ENCODE measurements at places on chromosomes 4 and X. TPM values are rescaled to one million over a fixed set of nuclear protein-coding genes. Genes with fewer than 3 reads are reported as not detected.
A peak's percentile ranks its signal among the peaks of the same experiment; 100 is the strongest.

DNA sequence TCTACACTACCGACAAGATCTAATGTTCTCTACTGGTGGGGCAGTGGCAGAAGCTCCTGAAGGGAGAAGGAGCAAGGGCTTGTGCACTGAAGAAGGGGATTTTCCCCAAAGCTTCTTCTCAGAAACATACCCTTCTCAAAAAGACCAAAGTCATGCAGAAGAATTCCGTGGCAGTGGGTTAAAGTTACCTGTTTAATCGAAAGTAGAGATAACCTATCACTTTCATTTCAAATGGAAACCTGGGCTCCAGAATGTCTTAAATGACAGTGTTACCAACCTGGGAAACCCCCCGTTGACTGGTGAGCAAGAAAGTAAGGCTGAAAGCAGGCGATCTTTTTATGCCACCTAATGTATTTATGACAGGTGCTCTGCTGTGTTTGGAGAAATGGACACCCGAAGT is 92.5 kb upstream of the TEX13D start:
- H3K36me3 ChIP-seq: no peaks in the 10 kb centered on the region
- H3K4me1 ChIP-seq: no peaks in the 10 kb centered on the region
- no peaks in the 10 kb centered on the region for H3K27me3 ChIP-seq
- DNase-seq: no peak
- no peak overlapping the region for H3K4me3 ChIP-seq
- no peak overlapping the region for H3K27ac ChIP-seq

DNA sequence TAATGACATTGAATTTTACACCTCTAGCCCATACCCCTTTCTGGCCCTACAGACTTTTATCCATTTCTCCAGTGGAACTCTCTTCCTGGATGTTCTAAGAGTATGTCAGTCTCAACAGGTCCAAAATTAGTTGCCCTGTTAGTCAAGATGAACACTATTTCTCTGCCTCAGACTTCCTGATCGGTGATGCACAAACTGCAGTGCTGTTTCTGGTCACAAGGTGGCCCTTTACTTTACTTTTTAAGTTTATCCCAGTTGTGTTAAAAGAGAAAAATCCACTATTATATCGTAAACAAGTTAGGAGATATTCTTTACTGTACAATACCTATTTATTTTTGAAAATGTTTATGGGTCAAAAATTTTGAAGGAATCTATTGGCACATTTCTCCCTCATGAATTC is 13.1 kb downstream of the TCEAL7 start:
- no peaks in the 10 kb centered on the region for H3K27me3 ChIP-seq
- no peak for DNase-seq
- no peak overlapping the region for H3K4me3 ChIP-seq
- H3K27ac ChIP-seq: no peak overlapping the region

- H3K27ac ChIP-seq: no peak overlapping the region
- H3K27me3 ChIP-seq: no peaks in the 10 kb centered on the region
- no peak for DNase-seq
- H3K36me3 ChIP-seq: no peaks in the 10 kb centered on the region
Observed at GRCh38 chr4:5340991-5341451, 289.7 kb downstream of the STK32B start.

GRCh38 chr4:73891739-73892405 is 22.7 kb downstream of the CXCL1 start:
- no peak for DNase-seq
- no peaks in the 10 kb centered on the region for H3K36me3 ChIP-seq
- H3K27me3 ChIP-seq: no peaks in the 10 kb centered on the region
- H3K4me3 ChIP-seq: no peak overlapping the region
- H3K4me1 ChIP-seq: no peaks in the 10 kb centered on the region
- H3K27ac ChIP-seq: no peak overlapping the region

DNA sequence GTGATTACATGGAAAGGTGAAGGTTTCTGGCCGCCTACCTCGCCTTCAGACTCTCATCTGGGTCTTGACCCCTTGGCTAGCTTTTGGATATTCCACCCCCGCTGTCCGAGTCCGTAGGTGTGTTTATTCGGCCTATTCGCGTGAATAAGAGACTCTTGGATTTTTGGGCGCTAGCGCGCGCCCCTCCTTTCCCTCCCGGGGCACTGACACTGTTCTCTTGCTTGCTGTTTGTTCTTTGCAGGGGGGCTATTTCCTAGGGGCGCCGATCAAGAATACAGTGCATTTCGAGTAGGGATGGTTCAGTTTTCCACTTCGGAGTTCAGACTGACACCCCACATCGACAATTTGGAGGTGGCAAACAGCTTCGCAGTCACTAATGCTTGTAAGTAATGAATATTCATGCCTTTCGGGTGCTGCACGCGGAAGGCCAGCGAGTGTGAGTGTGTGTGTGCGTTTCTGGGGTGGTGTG is 932 bp downstream of the GRIA2 start:
- H3K36me3 ChIP-seq: no peaks in the 10 kb centered on the region
- no peak for DNase-seq
- peaks cover 7% of the 10 kb centered on the region for H3K4me1 ChIP-seq
- H3K4me3 ChIP-seq: no peak overlapping the region

DNA sequence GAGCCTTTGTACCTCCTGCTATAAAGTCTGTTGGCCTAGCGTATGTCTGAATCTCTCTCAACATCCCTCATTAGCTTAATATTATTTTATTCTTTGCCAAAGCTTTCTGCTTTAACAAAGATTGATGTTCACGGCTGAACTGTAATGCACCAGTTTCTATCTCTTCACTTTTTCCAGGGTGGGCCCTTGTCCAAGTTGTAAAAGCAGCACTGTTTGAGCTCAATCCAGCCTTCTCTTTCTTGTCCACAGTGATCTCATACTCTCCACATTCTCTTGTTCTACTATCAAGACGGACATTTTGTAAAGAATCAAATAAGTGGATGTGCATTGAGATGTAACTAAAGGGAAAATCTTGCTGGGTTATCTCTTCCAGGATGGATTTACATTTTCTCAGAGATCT is 34.4 kb upstream of the RTL3 start:
- H3K4me3 ChIP-seq: no peak overlapping the region
- H3K27me3 ChIP-seq: no peaks in the 10 kb centered on the region

GRCh38 chr4:100306018-100306417 is 115.8 kb upstream of the DDIT4L start:
- no peaks in the 10 kb centered on the region for H3K27me3 ChIP-seq
- H3K4me1 ChIP-seq: peaks cover 33% of the 10 kb centered on the region
- H3K27ac ChIP-seq: peak overlapping the region; percentile 87
- H3K36me3 ChIP-seq: no peaks in the 10 kb centered on the region

GRCh38 chrX:133908223-133908955 is 77.0 kb downstream of the GPC3 start:
- H3K4me1 ChIP-seq: no peaks in the 10 kb centered on the region
- no peak for DNase-seq
- H3K36me3 ChIP-seq: no peaks in the 10 kb centered on the region
- no peak overlapping the region for H3K27ac ChIP-seq
- no peak overlapping the region for H3K4me3 ChIP-seq

DNA sequence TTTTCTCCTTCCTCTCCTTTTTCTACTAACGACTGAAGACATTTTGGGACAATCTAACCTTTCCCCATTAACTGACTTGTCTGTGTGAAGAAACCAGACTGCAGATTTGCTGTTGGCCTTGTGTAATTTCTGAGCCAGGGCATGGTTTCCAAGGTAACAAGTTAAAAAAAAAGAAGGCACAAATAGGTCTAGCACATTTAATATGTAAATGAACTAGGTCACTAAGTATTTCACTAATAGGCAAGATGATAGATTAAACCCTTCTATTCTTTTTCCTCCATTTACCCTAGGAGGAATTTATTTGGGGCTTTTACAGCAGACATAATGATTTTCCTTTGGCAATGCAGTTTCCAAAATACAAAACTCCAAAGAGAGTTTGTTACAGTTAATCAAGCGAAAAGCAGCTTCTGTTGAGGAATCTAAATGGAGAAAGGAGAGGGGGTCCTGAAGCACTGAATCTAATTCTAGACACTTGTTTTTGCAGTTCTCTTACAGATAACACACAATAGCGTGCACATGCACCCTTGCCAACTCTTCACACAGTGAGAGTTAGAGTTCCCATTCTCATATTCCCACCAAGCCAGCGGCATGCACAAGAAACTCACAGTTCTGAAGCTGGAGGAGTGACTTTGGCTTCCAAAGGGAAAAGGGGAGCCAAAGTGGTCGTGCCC is 72.0 kb downstream of the TSPAN5 start:
- no peaks in the 10 kb centered on the region for H3K27me3 ChIP-seq
- H3K4me3 ChIP-seq: no peak overlapping the region
- H3K36me3 ChIP-seq: no peaks in the 10 kb centered on the region
- H3K27ac ChIP-seq: no peak overlapping the region

- no peaks in the 10 kb centered on the region for H3K27me3 ChIP-seq
- no peaks in the 10 kb centered on the region for H3K4me1 ChIP-seq
- no peaks in the 10 kb centered on the region for H3K36me3 ChIP-seq
- H3K27ac ChIP-seq: no peak overlapping the region
Observed at GRCh38 chrX:96098471-96098870, 586.2 kb upstream of the DIAPH2 start.

DNA sequence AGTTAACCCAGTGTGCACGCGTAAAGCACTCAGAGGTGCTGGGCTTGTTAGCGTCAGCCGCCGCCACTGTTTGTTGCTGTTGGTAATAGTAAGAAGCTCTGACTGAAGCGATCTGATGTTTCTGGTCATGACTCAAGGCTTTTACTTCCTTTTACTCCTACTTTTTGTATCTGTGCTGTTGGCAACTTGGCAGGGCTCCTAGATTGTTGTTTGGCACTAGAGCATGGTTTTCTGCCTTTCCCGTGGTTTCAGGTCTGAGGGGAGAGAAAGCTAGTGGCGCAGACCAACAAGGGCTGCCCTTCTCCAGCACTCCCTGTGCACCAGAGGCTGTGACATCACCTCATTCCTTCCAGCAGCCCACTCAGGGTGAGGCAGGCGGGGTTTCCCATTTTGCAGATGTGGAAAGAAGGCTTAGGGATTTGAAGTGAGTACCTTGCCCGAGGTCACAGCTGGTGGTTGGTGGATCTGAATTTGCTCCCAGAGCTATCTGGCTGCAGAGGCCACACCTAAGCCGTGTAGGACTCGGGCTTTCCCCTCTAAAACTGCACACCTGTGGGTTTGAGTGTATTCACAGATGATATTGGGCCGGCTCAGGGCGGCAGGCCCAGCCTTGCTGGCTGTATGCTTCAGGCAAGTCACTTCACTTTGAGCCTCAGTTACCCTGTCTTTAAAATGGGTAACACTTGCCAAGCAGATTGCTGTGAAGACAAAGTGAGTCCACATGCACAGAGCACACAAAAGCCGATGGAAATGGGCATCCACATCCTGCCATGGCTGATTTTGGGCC is 51.2 kb upstream of the TADA2B start:
- H3K27ac ChIP-seq: no peak overlapping the region
- no peaks in the 10 kb centered on the region for H3K36me3 ChIP-seq
- H3K4me1 ChIP-seq: peaks cover 60% of the 10 kb centered on the region

- peaks cover 78% of the 10 kb centered on the region for H3K36me3 ChIP-seq
- H3K4me1 ChIP-seq: no peaks in the 10 kb centered on the region
- no peaks in the 10 kb centered on the region for H3K27me3 ChIP-seq
- H3K4me3 ChIP-seq: no peak overlapping the region
- no peak overlapping the region for H3K27ac ChIP-seq
Observed at GRCh38 chr4:47882228-47882627, 32.2 kb downstream of the NFXL1 start.

GRCh38 chr4:32830160-32830559 is 2110.0 kb downstream of the PCDH7 start:
- H3K4me3 ChIP-seq: no peak overlapping the region
- no peaks in the 10 kb centered on the region for H3K27me3 ChIP-seq
- H3K4me1 ChIP-seq: no peaks in the 10 kb centered on the region
- H3K27ac ChIP-seq: no peak overlapping the region
- H3K36me3 ChIP-seq: no peaks in the 10 kb centered on the region

The TRIM61 gene
- total RNA-seq: not detected

The IL1RAPL1 gene
- total RNA-seq: 0.46 TPM

The PDGFRA gene
- 42.0 TPM for total RNA-seq

The CACNA1F gene
- not detected for total RNA-seq

The MAMLD1 gene
- total RNA-seq: 2.0 TPM

Data from gastrocnemius medialis (tissue), 4 donors.